Activated CD8-positive, alpha-beta memory T cell treated with anti-CD3 and anti-CD28 coated beads, Interleukin-2, amount 10 ng/mL, durations not matched to agents 7 days and 5 days (primary cell): ENCODE measurements at places on chromosomes 16 and 17. TPM values are rescaled to one million over a fixed set of nuclear protein-coding genes. Genes with fewer than 3 reads are reported as not detected.

The FN3K gene
- total RNA-seq, result 1.2 TPM

The FOXF1 gene
- total RNA-seq, result not detected

The CHRNB1 gene
- 13.1 TPM for total RNA-seq

The CCL17 gene
- 0.59 TPM for total RNA-seq

DNA sequence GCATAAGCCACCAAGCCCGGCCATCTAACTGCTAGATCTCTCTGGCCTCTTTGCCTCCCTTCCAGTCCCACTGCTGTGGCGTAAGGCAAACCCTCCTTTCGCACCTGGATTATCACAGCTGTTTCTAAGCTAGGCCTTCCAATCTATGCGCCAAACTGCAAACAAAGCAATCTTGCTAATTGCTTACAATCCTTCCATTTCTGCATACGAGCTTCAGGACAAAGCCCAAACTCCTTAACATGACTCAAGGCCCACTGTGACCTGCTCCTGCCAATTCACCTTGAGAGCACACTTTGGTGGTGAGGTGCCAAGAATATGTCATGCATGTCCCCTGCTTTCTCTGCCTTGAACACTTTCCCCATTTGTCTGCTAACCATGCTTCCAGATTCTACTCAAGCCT is 6.0 kb upstream of the ARL5C start:
- H3K4me3 ChIP-seq, result no peak overlapping the region
- DNase-seq, result no peak
- peaks cover 4% of the 10 kb centered on the region for H3K27me3 ChIP-seq

GRCh38 chr16:70482624-70483023 is 28.2 kb downstream of the FCSK start:
- H3K4me3 ChIP-seq, result no peak overlapping the region
- no peak for DNase-seq
- peaks cover 8% of the 10 kb centered on the region for H3K36me3 ChIP-seq

- no peaks in the 10 kb centered on the region for H3K27me3 ChIP-seq
- H3K4me3 ChIP-seq, result no peak overlapping the region
- no peak for DNase-seq
- H3K4me1 ChIP-seq, result no peaks in the 10 kb centered on the region
These were observed 10.3 kb downstream of the CNTNAP4 start for GRCh38 chr16:76287466-76287865.

DNA sequence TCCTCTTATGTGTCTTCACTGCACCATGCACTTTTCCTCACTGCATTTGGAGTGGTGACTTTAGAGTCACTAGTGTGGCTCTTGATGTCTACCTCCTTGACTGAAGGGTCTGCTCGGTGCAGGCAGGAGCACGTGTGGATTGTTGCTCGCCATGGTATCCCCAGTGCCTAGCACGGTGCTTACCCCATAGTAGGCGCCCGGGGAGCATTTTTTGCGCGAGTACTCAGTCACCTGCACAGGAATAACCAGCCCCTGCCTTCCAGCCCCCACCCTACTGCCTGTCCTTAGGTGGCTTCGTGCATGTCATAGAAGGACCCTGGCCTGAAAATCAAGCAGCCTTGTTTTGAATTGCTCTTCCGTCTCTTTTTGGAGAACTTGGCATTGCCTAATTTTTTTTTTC is 31.3 kb downstream of the CDRT15 start:
- no peak overlapping the region for H3K4me3 ChIP-seq
- peaks cover 58% of the 10 kb centered on the region for H3K4me1 ChIP-seq
- H3K27ac ChIP-seq, result peak overlapping the region; percentile 72
- no peak for DNase-seq
- H3K36me3 ChIP-seq, result peaks cover 35% of the 10 kb centered on the region
- H3K27me3 ChIP-seq, result no peaks in the 10 kb centered on the region

DNA sequence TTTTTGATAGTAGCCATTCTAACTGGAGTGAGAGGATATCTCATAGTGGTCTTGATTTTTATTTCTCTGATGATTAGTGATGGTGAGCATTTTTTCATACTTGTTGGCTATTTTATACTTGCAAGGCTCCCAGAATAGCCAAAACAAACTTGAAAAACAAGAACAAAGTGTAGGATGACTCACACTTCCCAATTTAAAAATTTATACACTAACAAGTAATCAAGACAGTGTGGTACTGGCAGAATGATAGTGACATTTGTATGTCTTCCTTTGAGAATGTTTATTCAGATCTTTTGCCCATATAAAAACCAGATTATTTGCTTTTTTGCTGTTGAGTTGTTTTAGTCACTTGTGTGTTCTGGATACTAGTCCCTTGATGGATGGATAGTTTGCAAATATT is 17.8 kb downstream of the SPECC1 start:
- H3K4me1 ChIP-seq, result peaks cover 12% of the 10 kb centered on the region
- no peak for DNase-seq
- no peaks in the 10 kb centered on the region for H3K27me3 ChIP-seq
- H3K27ac ChIP-seq, result no peak overlapping the region

- H3K4me1 ChIP-seq, result no peaks in the 10 kb centered on the region
- DNase-seq, result peak; percentile 71
- no peak overlapping the region for H3K4me3 ChIP-seq
- H3K27me3 ChIP-seq, result peaks cover 55% of the 10 kb centered on the region
These were observed 1.0 kb upstream of the AIPL1 start for GRCh38 chr17:6435968-6436367.

DNA sequence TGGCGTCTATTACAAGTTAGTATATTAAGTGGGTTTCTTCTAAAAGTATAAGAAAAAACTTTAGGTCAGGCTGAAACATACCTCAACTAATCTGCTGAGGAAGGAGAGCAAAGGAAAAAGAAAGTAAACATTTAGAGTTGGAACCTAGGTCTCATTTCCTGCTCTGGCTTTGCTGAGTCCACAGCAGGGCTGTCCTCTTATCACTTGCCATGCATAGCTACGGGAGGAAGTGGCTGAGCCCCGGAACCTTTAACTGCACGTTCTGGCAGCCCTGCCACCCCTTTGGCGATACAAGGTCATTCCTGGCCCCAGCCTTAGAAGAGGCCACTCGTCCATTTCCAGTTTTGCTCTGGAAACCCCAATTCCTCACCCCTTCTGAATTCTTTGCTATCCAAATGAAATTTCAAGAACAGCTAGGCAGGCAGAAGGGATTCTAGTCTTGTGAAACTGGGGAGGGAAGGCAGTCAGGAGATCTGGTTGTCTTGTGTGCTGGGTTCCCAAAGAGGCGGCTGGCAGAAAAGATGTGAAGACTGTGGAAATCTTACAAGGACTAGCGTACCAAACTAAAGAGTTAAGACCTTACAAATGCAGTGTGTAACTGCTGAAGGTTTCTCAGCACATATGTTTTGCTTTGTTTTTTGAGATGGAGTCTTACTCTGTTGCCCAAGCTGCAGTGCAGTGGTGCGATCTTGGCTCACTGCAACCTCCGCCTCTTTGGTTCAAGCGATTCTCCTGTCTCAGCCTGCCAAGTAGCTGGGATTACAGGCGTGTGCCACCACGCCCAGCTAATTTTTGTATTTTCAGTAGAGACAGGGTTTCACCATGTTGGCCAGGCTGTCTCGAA is 19.1 kb downstream of the WIPI1 start:
- H3K27ac ChIP-seq, result peak overlapping the region; percentile 98
- peak; percentile 85 for DNase-seq
- peaks cover 50% of the 10 kb centered on the region for H3K4me1 ChIP-seq
- H3K27me3 ChIP-seq, result no peaks in the 10 kb centered on the region

- H3K4me3 ChIP-seq, result no peak overlapping the region
- no peaks in the 10 kb centered on the region for H3K4me1 ChIP-seq
- H3K27me3 ChIP-seq, result peaks cover 8% of the 10 kb centered on the region
- DNase-seq, result no peak
- H3K36me3 ChIP-seq, result no peaks in the 10 kb centered on the region
- no peak overlapping the region for H3K27ac ChIP-seq
These were observed 620 bp upstream of the VWA3A start for GRCh38 chr16:22091721-22092120.

DNA sequence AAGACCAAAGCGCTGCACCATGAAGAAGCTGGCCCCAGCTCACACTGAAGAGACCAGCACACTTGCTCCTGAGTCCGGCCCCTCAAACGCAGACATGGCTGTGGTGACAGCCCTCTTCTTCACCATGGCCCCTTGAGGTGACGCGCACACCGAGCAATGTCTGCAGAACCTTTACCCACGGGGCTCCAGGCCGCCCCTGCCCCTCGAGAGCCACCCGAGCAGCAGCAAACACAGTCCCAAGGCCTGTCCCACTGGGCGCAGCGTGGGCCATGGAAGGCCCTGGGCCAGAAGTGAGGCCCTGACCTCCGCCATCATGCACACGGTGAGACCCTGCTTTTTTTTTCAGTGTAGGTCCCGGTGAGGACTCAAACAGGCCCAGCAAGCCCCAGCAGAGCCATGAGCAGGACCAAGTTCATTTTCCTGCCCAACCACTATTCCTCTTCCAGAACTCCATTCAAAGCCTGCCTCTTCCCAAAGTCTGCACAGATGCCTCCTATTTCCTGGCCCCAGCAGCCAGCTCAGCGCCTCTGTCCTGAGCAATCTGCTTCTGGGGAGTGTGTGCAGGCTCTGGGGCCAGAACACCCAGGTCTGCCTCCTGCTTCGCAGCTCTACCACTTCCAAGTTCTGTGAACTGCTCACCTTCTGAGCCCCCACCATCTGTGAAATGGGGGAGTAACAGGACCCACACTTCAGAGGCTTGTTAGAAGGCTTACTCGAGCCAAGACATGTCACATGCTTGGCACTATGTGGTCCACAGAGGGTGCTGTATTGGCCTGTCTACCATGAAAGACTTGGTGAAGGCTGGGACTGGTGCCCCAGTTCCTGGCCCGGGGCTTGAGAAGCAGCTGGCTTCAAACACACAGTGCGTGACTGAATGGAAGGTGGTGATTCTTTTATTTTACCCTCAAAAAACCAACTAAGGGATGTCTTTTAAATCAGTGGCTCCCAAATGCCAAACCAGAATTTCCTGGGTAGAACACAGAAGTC is 35.7 kb upstream of the GSG1L start:
- no peak for DNase-seq
- H3K36me3 ChIP-seq, result peaks cover 48% of the 10 kb centered on the region
- no peak overlapping the region for H3K27ac ChIP-seq
- no peaks in the 10 kb centered on the region for H3K4me1 ChIP-seq

- H3K27ac ChIP-seq, result no peak overlapping the region
- peaks cover 4% of the 10 kb centered on the region for H3K36me3 ChIP-seq
- H3K4me1 ChIP-seq, result peaks cover 3% of the 10 kb centered on the region
- H3K27me3 ChIP-seq, result no peaks in the 10 kb centered on the region
These were observed 32.5 kb downstream of the WIPF2 start for GRCh38 chr17:40251576-40251975.

DNA sequence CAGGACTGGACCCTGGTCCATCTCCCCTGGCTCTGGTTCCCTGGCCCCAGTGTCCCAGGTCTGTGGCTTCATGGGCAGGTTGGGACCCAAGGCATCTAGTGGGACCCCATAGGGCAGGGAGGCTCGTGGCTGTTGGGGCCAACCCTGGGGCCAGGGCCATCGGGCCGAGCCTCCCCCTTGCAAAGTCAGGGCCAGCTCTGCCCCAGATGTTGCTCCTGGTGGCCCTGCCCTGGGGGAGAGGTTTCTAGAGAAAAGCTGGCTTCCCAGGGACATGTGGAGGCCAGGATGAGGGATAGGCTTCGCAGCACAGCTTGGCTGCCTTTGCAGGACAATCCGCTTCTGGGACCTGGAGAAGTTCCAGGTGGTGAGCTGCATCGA is 16.6 kb downstream of the KATNB1 start:
- no peak overlapping the region for H3K27ac ChIP-seq
- no peaks in the 10 kb centered on the region for H3K36me3 ChIP-seq
- no peaks in the 10 kb centered on the region for H3K27me3 ChIP-seq
- DNase-seq, result no peak
- H3K4me1 ChIP-seq, result peaks cover 7% of the 10 kb centered on the region
- no peak overlapping the region for H3K4me3 ChIP-seq
